CD4-positive, alpha-beta memory T cell (primary cell): ENCODE measurements at places on chromosomes 6 and 20. TPM values are rescaled to one million over a fixed set of nuclear protein-coding genes. Genes with fewer than 3 reads are reported as not detected.

PDYN gene
- not detected for total RNA-seq

SLC17A2 gene
- not detected for total RNA-seq

SNAP91 gene
- total RNA-seq, result not detected

- H3K27me3 ChIP-seq, result no peaks in the 10 kb centered on the region
- no peaks in the 10 kb centered on the region for H3K4me1 ChIP-seq
- no peak for DNase-seq
- no peak overlapping the region for H3K27ac ChIP-seq
- H3K36me3 ChIP-seq, result no peaks in the 10 kb centered on the region
- no peak overlapping the region for H3K4me3 ChIP-seq
Observed at GRCh38 chr6:16828058-16828457, 66.8 kb upstream of the ATXN1 start.

DNA sequence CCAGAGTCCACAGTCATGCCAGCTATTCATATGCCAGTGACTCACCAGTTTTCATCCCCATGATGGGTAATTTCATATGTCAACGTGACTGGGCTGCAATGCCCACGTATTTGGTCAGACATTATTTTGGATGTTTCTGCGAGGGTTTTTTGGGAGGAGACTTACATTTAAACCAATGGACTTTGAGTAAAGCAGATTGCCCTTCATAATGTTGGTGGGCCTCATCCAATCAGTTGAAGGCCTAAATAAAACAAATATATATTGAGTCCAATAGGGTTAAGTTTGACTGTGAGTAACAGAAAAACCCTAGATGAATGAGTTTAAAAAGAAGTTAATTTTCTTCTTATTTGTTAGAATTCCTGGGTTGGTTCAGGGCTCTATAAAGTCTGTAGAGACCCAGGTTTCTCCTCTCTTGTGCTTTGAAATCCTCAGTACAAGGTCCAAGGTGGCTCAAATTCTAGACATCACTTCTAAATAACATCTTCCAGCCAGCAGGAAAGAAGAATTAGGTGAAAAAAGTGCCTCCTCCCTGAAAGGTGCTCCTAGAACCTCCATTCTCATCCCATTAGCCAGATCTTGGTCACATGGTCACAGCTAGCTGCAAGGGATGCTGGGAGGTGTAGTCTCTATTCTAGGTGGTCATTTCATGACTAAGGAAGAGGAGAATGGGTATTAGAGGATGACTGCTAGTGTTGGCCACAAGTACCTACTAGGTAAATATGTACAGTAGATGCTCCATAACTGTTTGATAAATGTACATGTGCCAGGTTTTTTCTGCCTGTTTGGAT, 16.7 kb upstream of the NEDD9 start:
- no peaks in the 10 kb centered on the region for H3K36me3 ChIP-seq
- H3K4me1 ChIP-seq, result no peaks in the 10 kb centered on the region
- no peak overlapping the region for H3K4me3 ChIP-seq

DNA sequence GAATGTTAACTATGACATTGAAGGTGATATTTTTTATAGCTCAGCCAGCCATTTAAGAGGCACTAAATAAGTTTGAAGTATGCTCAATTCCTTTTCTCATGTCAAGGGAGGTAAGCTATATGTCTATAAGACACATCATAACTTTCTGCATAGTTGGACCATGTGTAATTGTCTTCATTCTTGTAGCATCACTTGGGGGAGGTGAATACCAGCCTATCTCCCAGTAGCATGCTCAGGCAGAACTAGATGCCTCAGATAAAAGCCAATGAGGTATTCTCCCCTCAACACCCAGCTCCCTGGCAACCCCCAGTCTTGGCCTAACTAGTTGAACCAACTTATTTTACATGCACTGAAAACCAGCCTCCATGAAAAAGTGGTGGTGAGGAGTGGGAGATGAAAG, 158.3 kb upstream of the JAG1 start:
- no peak overlapping the region for H3K4me3 ChIP-seq
- no peak overlapping the region for H3K27ac ChIP-seq
- DNase-seq, result no peak
- no peaks in the 10 kb centered on the region for H3K27me3 ChIP-seq
- H3K4me1 ChIP-seq, result no peaks in the 10 kb centered on the region

GRCh38 chr6:129233458-129234134, 350.7 kb downstream of the LAMA2 start:
- no peaks in the 10 kb centered on the region for H3K27me3 ChIP-seq
- H3K36me3 ChIP-seq, result no peaks in the 10 kb centered on the region
- H3K4me3 ChIP-seq, result no peak overlapping the region
- H3K27ac ChIP-seq, result no peak overlapping the region
- H3K4me1 ChIP-seq, result no peaks in the 10 kb centered on the region

GRCh38 chr6:137095651-137096238, 51.0 kb upstream of the IL20RA start:
- no peaks in the 10 kb centered on the region for H3K36me3 ChIP-seq
- H3K4me1 ChIP-seq, result peaks cover 19% of the 10 kb centered on the region
- H3K27ac ChIP-seq, result no peak overlapping the region
- H3K27me3 ChIP-seq, result no peaks in the 10 kb centered on the region
- no peak overlapping the region for H3K4me3 ChIP-seq

DNA sequence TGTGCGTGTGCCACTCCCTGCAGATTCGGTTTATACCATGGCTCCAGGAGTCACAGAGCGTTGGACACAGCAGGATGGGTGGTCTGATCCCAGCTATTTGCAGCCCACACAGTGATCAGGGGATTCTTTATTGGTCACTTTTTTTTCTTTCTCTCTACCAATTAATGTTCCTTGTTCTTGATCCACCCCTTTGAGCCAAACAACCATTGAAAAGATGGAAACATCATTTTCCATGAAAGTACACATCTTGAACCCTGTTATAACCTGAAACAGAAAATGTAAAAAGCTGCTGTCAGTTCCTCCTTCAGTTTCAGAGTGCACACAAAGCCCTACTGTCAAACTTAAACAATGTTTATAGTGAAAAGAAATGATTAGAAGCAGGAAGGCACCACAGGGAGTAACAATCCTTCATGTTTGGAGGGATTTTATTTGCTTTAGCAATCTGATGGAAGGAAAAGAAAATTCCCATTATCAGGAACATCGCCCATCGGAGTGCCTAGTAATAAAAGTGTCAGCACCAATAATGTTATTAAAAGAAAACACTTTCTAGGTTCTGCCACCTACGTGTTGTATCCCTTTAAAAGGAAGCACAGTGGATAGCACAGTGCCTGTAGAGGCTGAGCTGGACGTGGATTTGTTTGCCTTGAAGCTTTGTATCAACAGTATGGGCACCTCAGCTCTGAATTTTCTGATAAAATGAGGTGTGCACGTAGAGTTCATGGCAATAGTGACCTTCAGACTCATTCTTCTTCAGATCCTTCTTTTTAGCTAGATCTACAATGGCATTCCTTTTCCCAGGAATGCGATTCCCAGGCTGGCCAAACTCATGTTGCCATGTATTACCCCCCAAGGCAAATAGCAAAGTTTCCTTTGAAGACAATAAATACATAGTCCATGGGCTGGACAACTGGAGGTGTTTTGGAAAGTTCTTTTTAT, 16.1 kb upstream of the THBD start:
- H3K4me3 ChIP-seq, result no peak overlapping the region
- H3K27me3 ChIP-seq, result no peaks in the 10 kb centered on the region
- no peak overlapping the region for H3K27ac ChIP-seq
- DNase-seq, result no peak

DNA sequence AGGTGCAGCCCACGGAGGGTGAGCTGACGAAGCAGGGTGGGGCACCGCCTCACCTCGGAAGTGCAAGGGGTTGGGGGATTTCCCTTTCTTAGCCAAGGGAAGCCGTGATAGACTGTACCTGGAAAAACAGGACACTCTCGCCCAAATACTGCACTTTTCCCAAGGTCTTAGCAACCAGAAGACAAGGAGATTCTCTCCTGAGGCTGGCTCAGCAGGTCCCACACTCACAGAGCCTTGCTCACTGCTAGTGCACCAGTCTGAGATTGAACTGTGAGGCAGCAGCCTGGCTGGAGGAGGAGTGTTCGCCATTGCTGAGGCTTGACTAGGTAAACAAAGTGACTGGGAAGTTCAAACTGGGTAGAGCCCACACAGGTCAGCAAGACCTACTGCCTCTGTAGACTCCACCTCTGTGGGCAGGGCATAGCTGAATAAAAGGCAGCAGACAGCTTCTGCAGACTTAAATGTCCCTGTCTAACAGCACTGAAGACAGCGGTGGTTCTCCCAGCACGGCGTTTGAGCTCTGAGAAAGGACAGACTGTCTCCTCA, 28.0 kb downstream of the SYNE1 start:
- no peaks in the 10 kb centered on the region for H3K27me3 ChIP-seq
- H3K36me3 ChIP-seq, result no peaks in the 10 kb centered on the region
- no peaks in the 10 kb centered on the region for H3K4me1 ChIP-seq
- H3K4me3 ChIP-seq, result no peak overlapping the region
- H3K27ac ChIP-seq, result no peak overlapping the region

DNA sequence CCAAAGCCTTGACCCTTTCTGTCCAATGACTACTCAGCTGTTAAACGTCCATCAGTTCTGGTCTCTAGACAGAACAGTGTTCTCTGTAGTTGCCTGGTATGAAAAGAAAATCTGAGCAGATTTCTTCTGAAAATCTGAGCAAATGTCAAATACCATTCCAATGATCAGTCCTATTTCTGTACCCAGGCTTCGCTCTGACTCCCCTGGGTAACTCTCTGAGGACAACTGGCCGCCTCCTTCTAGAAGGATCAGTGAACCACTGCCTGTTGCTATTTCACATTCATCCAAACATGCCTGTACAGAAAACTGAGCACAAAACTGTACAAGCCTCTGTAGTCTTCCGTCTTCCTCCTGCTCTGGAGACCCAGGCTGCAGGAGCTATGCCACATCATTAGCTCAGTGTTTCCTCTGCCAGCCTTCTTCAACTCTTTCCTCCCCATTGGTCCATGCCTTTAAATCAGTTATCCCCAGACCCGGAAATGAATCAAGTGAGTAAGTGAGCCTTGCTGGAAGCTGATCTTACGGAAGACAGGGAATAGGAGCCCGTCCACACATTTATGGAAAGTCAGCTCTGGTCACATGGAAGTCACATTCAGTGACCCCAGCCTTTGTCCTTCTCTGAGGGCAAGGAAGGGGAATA, 63.3 kb downstream of the DAAM2 start:
- no peaks in the 10 kb centered on the region for H3K4me1 ChIP-seq
- no peaks in the 10 kb centered on the region for H3K27me3 ChIP-seq
- DNase-seq, result no peak
- no peaks in the 10 kb centered on the region for H3K36me3 ChIP-seq
- no peak overlapping the region for H3K4me3 ChIP-seq
- H3K27ac ChIP-seq, result no peak overlapping the region

GRCh38 chr20:48926821-48927220, 5.3 kb downstream of the ARFGEF2 start:
- peaks cover 27% of the 10 kb centered on the region for H3K4me1 ChIP-seq
- no peak overlapping the region for H3K27ac ChIP-seq
- H3K4me3 ChIP-seq, result no peak overlapping the region
- H3K27me3 ChIP-seq, result no peaks in the 10 kb centered on the region

GRCh38 chr6:53239526-53239925, 90.9 kb upstream of the GCM1 start:
- H3K4me3 ChIP-seq, result no peak overlapping the region
- H3K27me3 ChIP-seq, result no peaks in the 10 kb centered on the region
- H3K4me1 ChIP-seq, result peaks cover 33% of the 10 kb centered on the region
- H3K27ac ChIP-seq, result no peak overlapping the region

DNA sequence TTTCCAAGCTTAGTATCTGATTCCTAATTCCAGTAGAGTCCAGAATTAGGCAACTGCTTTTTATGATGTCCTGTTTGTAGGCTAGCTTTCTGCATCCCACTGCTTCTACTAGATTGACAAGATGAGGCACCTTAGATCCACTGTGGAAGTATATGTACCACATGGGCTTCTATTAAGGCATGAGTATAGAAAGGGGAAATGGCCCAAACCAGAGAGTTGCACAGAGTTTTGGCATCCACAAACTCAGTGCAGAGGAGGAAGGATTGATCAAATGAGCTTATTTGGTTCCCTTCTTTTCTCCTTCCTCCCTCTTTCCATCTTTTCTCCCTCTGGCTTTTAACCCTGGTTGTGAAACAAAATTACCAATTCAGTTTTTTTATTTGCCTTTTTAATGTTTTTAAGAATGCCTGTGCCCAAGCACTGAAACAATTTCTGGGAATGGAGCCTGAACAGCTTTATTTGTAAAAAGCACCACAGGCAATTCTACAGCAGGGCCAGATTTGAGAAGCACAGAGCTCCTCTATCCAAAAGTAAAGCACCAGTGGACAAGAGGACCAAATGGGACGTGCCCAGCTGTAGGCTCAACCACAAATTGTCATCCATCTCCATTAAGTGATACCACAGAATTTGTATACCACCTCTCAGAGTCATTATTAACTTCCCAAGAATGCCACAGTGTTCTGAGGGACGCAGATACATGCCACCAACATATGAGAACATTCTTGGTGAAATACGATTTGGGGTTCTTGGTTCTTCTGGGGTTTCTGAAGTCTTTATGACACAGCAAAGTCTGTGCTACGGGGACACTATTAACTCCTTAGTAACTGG, 969.1 kb downstream of the KIF16B start:
- no peak overlapping the region for H3K4me3 ChIP-seq
- no peak overlapping the region for H3K27ac ChIP-seq
- no peaks in the 10 kb centered on the region for H3K4me1 ChIP-seq
- no peak for DNase-seq

DNA sequence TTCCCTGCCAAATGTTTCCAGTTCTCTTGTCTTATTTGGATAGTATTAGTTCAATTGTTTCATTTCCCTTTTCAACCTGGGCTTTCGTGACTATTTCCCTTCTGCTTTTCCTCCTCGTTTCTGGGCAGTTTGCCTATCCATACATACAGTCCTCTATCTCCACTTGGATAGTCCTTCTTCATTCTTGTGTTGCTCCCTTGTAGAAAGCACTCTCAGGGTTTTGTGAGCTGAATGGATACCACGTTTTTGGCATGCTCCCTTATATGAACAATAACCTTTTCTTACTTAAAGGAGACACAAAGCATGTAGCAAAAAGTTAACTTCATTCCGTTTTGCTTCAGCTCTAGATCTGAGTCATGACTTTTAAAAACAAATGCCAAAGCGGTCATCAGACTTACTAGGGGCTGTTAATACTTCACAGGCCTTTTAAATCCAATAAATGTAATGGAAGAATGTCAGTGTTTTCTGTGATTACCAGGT, 16.6 kb downstream of the CRYBG1 start:
- H3K36me3 ChIP-seq, result no peaks in the 10 kb centered on the region
- no peak for DNase-seq
- no peaks in the 10 kb centered on the region for H3K27me3 ChIP-seq
